ENCODE measurements at places on chromosomes 1 and 21. TPM values are rescaled to one million over a fixed set of nuclear protein-coding genes. Genes with fewer than 3 reads are reported as not detected.

The ASPM gene
- total RNA-seq: 6.1 TPM

The GABRD gene
- 0.12 TPM for total RNA-seq

The FAM163A gene
- total RNA-seq: not detected

The ADAMTS5 gene
- 0.08 TPM for total RNA-seq

The FCGR3B gene
- total RNA-seq: not detected

The KCNK2 gene
- not detected for total RNA-seq

The ACOT11 gene
- total RNA-seq: 2.5 TPM

The FAM131C gene
- total RNA-seq: 0.08 TPM

The LDLRAP1 gene
- 15.6 TPM for total RNA-seq

The C1orf94 gene
- not detected for total RNA-seq
